ENCODE measurements at places on chromosomes 12 and 14.

DNA sequence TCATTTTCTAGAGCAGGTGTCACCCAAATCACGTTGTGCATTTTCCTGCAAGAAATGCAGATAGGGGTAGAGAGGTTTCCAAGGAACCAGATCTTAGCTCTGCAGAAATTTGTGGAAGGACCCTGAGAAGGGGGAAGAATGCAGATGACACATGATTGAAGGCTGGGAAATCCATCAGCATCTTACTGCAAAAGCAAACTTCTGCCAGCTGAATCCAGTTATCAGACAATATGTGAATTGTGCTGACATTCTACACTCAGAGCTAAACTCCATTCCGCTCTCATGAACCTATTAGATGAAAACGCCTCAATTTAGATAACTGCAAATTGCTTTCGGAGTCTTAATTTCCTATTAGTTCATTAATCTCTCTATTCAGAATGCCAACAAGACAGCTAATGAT lies 211.3 kb upstream of the NOS1 start:
- DNase-seq, result no peak

DNA sequence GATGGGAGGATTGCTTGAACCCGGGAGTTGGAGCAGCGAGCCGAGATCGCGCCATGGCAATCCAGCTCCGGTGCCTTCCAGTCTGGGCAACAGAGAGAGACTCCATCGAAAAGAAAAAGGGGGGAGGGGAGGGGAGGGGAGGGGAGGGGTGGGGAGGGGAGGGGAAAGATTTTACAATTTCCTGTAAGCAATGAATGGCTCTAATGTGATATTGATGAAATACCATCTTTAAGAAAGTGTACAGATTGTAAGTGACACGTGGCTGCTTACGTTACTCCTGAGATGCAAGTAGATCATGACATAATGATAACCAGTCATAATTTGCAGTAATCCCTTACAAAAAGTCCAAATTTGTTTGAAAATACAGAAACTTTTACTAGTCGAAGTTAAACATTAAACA lies 1.4 kb downstream of the SLC25A21 start:
- DNase-seq, result no peak

GRCh38 chr12:75048767-75049166 lies 160.9 kb downstream of the KCNC2 start:
- no peak for DNase-seq

- no peak for DNase-seq
These were observed 693 bp downstream of the CBX5 start for GRCh38 chr12:54279227-54279631.

- DNase-seq, result no peak
These were observed 966.1 kb downstream of the FSCB start for GRCh38 chr14:43540948-43541347.

- DNase-seq, result no peak
These were observed 449.9 kb downstream of the DPF3 start for GRCh38 chr14:72443991-72444441.

- no peak for DNase-seq
These were observed 86.1 kb downstream of the BCL2L14 start for GRCh38 chr12:12156828-12157227.

DNA sequence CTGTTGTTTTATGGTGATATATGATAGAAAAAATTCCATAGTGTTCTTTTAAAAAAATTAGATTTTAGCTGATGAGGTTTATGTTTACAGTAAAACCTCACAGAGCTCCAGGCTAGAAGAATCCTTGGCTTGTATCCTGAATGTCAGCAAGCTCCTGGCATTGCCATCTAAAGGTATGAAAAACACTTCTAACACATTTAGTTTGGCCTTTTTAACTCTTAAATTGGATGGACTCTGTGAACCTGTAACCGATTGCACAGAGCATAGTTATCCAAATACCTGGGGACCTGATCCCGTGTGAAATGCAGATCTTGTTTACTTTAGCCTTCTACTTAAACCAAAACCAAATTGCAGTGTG lies 241.1 kb upstream of the DCN start:
- no peak for DNase-seq

- DNase-seq, result no peak
These were observed 172.0 kb downstream of the SYT10 start for GRCh38 chr12:33267641-33268040.

DNA sequence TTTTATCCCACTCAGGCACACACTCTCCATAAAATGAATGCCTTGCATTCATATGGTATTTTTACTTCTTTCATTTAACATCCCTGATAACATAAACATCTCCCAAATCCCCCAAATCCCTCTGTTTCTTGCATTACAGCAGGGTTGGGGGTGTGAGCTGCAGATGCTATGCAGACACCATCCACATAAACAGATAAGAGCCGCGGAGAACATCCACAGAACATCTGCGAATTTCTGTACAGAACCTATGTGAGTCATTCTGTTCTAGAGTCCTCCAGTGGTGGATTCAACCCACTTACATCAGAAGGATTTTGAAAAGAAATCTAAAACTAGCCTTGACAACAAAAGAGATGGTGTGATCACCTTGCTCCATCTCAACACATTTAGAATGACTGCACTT lies 20.3 kb downstream of the FBLN5 start:
- no peak for DNase-seq

GRCh38 chr12:48105321-48105866 lies 485 bp downstream of the SENP1 start:
- no peak for DNase-seq

GRCh38 chr14:39217214-39217879 lies 16.4 kb upstream of the MIA2 start:
- no peak for DNase-seq

- DNase-seq, result no peak
These were observed 123.6 kb downstream of the SMOC1 start for GRCh38 chr14:70002589-70003346.

DNA sequence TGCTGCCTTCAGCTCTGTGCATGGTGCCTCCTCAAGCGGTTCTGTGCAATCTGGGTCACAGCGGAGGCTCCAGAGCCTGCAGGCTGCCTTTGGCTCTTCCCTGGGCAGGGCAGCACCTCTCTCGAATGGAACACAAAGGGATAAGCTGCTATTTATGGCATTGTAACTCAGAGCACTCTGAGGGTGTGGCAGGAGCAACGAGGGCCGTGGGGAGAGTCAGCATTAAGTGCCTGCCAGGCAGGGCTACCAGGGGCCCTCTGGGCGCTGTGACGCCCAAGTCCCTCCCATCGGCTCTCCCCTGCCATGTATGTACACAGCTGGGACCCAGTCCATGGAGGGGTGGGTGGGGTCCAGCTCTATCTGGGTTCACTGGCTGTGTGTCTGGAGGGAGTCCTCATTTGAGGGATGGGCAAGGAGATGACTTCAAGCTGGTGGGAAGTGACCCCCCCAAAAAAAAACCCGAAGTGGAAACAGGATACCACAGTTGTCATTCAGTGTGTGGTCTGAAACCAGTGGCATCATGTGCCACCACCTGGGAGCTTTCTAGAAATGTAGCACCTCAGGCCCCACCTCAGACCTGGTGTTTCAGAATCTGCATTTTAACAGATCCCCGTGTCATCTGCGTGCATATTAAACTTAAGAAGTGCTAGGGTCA lies 44.0 kb upstream of the OAS1 start:
- DNase-seq, result no peak

DNA sequence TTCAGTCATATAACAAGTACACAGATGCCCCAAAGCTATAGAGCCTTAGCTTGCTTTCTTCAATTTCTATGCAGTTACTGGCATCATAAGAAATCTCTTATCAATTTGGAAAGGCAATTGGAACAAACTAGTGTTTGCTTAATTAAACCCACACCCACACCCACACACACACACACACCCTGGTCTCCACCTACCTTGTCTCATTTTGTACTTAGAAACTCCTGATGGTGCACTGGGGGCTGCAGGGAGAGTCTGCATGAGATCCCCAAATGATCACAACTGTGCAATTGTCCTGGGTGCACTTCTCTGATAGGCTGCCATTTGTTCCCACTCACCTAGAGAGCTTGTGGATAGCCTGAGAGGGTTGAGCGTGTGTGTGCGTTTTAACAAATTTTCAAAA lies 40.5 kb upstream of the PTCSC3 start:
- no peak for DNase-seq

DNA sequence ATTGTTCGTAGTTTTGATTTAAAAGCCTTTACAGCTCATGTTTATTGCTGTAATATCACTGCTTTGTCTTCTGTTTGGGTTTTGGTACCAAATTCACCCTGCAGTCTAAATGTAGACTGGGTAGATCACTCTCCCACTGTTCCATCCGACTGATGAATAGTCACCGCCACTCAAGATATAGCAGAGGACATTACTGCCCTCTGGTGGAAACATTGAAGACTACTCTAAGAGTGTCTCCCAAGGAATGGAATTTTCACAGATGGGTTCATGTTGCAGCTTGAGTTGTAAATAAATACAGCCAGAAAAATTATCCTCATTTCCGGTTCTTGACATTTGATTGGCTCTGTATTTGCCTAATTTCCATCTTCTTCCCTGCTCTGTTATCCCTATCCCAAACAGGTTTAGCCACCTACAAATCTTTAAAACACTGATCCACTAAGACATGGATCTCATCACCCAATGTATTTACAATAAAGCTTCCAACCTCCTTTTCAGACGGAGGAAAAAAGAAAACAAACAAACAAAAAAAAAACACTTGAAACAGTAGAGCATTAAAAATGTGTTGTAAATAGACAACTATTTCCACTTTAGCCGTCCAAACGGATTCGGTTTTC lies 198.3 kb upstream of the CPNE8 start:
- DNase-seq, result peak; percentile 67

DNA sequence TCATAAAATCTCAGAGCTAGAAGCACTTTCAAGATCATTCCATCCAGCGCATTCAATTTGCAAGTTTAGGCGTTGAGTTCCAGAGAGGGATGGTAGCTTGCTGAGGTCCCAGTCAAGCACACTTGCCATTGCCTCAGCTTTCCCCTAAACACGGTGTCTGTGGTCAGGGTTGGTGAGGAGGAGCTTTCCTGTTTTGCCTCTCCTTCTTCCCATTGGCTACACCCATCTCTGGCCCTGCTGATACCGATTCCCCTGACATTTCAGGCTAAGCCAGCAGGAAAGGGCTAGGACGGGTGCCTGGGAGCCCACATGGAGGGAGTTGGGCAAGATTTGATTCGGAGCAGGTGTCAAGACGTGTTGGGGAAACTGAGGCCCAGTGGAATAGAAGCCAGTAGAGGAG lies 9.1 kb downstream of the NFATC4 start:
- DNase-seq, result no peak

- no peak for DNase-seq
These were observed 57.9 kb downstream of the ZFYVE21 start for GRCh38 chr14:103773521-103773920.

DNA sequence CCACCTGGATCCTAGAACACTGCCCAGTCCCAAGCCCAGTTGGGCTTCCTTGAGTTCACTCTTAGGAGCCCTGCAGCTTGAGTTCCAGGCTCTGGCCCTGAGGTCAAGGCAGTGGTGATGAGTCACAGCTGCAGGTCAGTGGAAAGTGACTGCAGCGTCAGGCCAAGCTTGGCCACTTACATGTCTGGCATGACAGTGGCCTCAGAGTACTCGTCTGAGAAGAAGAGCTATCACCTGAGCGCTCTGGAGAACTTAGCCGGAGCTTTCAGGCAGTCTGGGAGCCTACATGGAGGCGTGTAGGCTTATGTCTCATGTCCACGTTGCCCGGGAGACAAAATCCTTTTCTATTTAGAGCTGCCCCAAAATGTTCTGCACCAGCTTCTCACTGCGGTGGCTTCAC lies 75.6 kb downstream of the ARL6IP4 start:
- no peak for DNase-seq

- DNase-seq, result no peak
These were observed 215.4 kb downstream of the MSRB3 start for GRCh38 chr12:65493913-65494245.

DNA sequence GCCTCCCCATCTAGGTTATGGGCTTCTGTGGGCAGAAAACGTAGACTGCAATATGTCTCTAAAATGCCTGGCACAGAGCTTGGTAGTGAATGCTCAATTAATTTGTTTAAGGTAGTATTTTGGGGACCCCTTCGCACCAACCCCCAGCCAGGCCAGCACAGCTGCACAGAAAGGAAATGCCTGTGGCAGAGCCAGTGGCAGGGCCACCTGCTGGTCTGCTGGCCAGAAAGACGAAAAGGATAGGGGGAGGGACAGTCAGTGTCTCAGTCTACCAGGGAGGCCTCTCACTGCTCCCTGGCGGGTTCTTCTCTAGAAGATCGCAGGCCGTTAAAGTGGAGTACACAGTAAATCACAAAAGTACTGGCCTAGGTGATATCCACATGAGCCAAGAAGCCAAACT lies 3.5 kb downstream of the RAB15 start:
- DNase-seq, result peak; percentile 46

DNA sequence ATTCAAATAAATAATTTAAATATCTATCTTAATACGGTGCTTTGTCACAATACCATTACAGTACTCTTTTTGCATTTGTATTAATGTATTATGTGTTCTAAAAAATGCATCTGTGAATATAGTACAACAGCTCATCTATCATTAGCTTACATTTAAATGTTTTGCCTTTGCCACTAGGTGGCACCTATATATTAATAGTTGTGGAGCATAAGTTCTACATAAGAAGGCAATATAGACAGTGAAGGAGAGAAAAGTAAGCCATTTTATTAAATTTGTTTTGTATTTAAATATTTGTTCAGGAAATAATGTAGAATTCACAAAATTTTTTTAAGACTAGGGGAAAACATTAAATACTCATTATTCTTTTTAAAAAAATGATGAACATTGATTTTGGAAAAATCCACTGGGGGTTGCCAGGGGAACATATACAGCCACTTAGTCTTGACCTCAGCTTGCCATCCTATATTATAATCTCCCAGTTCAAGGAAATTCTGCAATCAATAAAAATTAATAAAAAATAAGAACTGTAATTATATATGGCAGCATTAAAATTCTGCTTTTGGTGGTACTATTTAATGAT lies 9.8 kb downstream of the CCER1 start:
- DNase-seq, result peak; percentile 9

- no peak for DNase-seq
These were observed 65.3 kb downstream of the PDE6H start for GRCh38 chr12:15038137-15038536.

GRCh38 chr12:57732270-57732669 lies 6.3 kb downstream of the AGAP2 start:
- DNase-seq, result no peak

GRCh38 chr12:82600379-82600778 lies 86.3 kb upstream of the TMTC2 start:
- DNase-seq, result no peak

Measured in SHP77 (cell line).